ENCODE measurements at places on chromosomes 7 and 10.

GRCh38 chr10:23338155-23338828, 6.3 kb downstream of the C10orf67 start:
- peak; percentile 91 for DNase-seq

DNA sequence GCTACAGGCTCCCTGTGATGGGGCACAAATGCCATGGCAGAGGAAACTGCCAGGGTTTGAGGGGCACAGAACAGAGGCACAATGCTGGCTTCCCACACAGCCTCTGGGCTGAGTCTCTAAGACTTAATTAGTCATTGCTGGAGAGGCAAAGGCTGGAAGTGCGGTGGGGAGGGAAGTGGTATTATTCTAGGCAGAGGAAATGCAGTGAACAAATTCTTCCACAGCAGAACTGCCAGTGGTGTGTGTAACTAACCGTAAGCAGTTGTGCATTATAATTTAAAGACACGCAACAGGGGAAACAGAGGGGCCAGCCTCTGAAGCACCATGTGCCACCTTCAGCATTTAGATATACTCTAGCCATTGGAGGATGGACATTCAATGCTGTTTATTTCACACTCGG, 12.8 kb downstream of the ICA1 start:
- no peak for DNase-seq

DNA sequence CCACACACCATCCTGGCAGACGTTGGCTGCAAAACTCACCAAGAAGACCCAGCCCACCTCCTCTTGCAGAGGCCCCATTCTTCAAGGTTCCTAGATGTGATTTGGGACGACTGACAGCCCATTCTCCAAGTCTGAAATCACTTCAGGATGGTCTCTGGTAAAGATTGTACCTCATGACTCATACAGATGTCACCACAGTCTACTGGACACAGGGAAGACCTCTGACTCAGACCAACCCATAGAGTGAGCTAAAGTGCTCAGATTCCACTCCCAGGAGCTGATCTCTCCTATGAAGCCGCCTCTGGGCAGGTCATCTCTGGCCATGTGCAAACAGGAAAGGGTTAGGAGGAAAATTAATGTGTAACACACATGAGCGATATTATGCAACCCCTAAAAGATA, 102.4 kb upstream of the VWC2 start:
- no peak for DNase-seq

DNA sequence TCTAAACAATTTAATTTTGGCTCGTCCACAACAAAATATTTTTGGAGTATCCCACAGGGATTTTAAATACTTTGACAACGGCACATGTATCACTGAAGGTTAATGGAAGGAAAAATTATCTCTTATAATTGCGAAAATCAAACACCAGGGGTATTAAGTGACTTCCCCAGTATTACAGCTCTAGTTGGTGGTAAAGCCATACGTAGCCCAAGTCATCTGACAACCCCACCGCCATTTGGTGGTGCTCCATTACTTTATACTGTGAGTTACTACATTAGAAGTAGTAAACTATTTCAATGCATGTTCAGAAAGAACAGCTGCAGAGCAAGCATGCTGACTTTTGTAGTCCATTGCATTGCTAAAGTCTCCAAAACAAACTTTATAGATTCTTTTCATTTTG, 179.7 kb downstream of the HGF start:
- no peak for DNase-seq

DNA sequence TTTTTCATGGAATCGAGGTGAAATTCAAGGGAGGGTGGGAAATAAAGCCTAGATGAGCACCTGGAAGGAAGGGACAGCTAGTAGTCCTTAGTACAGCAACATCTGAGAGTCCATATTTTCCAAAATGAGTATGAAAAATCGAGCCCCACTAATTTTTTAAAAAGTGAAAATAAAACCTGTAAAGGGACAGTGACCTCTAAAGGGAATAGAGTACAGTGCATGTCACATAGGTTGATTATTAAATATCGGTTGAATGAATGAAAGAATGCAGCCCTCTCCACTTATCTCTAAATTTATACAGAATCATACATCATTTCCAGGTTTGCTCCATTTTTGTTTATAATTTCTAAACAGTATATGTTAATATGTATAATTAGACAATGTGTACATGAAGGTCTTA, 1088.5 kb upstream of the GHITM start:
- DNase-seq, result no peak

DNA sequence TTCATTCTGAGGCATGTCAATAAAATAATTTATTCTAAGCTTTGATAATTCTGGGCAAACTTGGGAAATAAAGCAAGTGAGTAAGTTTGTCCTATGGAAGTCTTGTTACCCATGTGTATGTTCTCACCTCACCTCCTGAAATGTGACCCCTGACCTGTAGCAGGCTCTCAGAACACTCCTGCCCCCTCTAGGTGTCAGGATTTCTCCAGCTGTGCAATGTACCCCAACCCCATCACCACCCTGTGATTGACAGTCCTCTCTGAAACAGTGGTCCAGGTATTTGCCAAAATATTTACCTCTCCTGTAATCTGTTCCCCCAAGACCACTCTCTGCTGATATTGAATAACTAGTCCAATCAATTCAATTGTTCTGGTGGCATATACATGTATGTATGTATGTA, 122.6 kb upstream of the PTER start:
- no peak for DNase-seq

GRCh38 chr10:72083790-72084459, 4.4 kb downstream of the SPOCK2 start:
- no peak for DNase-seq

GRCh38 chr7:13508586-13508985, 480.9 kb downstream of the ETV1 start:
- DNase-seq, result no peak

GRCh38 chr7:92158660-92159575, 20.0 kb downstream of the LRRD1 start:
- peak; percentile 89 for DNase-seq

DNA sequence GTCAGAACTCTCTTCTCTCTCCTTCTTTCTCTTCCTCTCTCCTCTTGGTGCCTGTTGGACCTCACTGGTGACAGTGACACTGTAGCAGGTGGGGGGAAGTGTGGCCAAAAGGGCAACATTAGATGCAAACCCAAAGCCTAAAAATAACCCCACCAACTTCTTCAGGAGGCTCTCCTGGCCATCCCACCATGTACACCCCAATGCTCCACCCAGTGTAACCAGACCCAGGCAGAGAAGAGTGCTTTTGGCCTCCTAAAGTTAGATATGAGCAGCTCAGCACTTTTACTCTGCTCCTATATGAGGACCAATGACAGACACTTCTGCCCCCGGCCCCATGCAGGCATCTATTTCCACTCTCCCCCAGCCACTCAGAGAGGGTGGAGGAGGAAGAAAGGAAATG, 5.5 kb downstream of the MYOZ1 start:
- no peak for DNase-seq

GRCh38 chr10:59593768-59594167, 115.9 kb downstream of the SLC16A9 start:
- DNase-seq, result no peak

- DNase-seq, result no peak
Observed at GRCh38 chr10:29533696-29534285, 101.0 kb downstream of the SVIL start.

GRCh38 chr7:1290026-1290678, 57.5 kb downstream of the UNCX start:
- DNase-seq, result no peak

GRCh38 chr7:108239501-108240225, 109.5 kb upstream of the LAMB4 start:
- no peak for DNase-seq

DNA sequence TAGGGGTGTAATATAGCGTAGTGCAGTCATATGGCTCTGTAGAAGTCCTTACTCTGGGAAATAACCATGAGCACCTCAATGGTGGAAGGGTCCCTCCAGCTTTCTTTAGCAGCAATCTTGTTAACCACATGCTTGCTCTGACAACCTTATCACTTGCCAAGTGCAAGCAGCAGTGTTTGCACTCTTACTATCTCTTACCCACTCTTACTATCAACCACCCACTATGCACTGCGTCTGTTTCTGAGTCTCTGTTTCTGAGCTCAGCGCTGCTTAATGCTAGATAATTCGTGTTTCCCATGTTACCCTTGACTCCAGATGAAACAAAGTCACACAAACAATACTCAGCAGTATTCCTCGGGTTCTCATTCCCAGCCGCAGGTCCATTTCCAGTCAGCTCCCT, 433.7 kb upstream of the PFKP start:
- DNase-seq, result no peak

- peak; percentile 31 for DNase-seq
Observed at GRCh38 chr10:69316313-69317059, 38.2 kb downstream of the HK1 start.

GRCh38 chr10:9028231-9028630, 973.7 kb downstream of the GATA3 start:
- DNase-seq, result peak; percentile 13

DNA sequence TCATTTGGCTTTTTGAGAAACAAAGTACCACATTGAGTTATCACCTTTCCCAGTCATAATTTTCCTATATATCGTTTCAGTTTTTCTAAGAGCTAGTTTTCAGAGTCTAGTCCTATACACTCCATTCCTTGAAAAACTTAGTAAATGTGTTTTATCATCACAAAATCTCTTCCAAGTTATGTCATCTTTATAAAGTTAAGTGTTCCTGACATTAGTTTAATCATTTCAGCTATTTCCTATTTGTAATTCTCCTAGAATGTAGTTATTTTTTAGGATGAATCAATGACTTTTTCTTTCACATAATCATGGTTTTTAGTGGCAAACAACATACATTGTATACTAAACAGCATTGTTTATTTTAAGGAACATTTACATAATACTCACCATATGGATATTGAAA, 191.7 kb upstream of the BET1 start:
- DNase-seq, result no peak

DNA sequence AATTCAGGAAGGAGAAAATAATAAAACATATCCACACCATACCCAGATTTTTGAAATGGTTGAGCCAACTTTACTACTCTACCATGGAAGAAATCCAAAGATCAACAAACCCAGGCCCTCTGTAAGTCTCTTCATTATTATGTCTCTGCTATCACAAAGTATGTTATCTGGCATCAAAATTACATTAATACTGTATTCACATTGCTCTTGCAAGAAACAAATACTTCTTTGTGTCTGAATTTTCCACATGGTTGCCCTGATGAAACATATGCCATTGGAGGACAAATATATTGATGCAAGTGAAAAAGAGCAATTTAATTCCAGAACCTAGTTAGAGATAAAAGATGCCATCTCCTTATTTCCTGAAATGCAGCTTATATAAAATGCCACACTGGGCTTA, 204.0 kb downstream of the FZD1 start:
- DNase-seq, result no peak

DNA sequence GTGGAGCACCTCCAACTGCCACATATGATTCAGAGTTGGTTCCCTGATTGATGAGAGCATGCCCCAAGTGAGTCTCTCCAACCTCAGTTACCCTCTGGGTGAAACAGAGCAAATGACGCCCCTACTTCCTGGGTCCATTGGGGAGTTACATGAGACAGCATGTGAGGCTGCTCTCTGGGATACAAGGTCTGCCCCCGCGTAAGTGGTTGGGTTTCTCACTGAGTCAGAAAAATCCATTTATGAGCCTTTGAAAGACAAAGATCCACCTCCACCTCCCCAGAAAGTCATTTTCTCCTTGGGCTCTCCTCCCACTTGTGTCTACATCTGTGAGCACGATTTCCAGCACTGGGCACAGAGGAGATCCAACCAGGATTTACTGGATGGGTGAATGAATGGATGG, 70.7 kb upstream of the DNAAF5 start:
- no peak for DNase-seq

- peak; percentile 64 for DNase-seq
Observed at GRCh38 chr7:46007194-46007593, 86.1 kb upstream of the IGFBP3 start.

DNA sequence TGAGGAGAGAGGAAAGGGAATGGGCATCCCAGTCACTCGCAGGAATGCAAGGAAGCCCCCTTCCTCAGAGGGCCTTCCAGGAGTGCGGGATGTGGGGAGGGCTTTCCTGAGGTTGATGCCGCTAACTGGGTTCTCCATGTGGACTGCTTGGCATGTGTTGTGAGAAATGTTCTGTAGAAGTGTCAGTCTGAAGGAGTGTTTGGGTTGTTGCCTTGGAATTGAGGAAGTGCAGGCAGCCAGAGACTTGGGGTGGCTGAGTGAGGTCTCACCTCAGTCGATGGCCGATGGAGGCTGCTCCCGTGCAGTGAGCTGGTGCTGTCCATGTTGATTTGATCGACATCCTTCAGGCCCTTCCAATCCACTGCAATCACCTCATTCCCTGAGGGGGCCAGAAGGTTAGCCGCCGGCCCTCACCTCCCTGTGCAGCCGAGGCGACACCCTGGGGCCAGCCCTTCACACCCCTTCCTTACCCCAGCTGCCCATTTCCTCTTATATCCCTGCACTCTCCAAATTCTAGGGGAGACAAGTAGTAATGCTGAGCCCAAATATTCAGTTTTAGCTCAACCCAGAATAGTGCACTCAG, 2.7 kb downstream of the FAM131B start:
- no peak for DNase-seq

DNA sequence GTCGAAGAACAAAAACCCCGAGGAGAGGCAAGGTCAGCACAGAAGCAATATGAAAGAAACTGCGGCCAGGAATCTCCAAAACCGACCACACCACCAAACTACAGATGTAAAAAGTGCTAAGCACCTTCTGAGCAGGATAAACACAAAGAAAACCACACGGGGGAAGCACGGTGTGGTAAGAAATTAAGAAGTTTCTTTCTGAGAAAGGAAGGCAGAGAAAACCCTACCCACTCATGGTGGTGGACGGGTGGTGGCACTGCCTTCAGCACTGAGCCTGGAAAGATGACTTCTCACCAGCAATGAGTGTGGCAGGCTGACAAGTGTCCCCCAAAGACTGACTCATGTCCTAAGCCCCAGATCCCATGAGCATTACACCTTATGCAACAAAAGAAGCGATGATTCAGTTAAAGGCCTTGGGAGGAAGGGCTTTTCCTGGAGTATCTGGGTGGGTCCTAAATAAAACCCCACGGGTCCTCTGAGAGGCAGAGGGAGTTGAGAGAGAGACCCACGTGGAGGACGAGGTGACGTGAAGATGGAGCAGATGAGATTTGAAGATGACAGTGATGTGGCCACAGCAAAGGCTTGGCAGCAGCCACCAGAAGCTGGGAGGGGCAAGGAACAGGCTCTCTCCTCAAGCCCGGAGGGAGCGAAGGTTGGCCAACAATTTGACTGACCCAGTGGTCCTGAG, 124.9 kb downstream of the DLG5 start:
- DNase-seq, result peak; percentile 62

- DNase-seq, result no peak
Observed at GRCh38 chr7:84446991-84447480, 252.4 kb upstream of the SEMA3A start.

GRCh38 chr7:108046952-108047506, 44.1 kb upstream of the LAMB1 start:
- no peak for DNase-seq

- DNase-seq, result no peak
Observed at GRCh38 chr7:251005-251404, 39.0 kb upstream of the FOXL3 start.

- no peak for DNase-seq
Observed at GRCh38 chr7:116539879-116540278, 15.0 kb downstream of the CAV1 start.

- DNase-seq, result no peak
Observed at GRCh38 chr7:156105337-156106106, 293.3 kb upstream of the SHH start.

- peak; percentile 3 for DNase-seq
Observed at GRCh38 chr7:6637544-6638229, 569 bp downstream of the ZNF316 start.

GRCh38 chr10:21927631-21928353, 75.7 kb downstream of the DNAJC1 start:
- DNase-seq, result peak; percentile 85

GRCh38 chr7:27203365-27203953, 3.6 kb upstream of the HOXA13 start:
- DNase-seq, result no peak

- no peak for DNase-seq
Observed at GRCh38 chr10:126262233-126262838, 125.9 kb downstream of the ADAM12 start.

Measured in amniotic epithelial cell (primary cell).